Renal cortical epithelial cell (primary cell): ENCODE measurements at places on chromosomes 12 and 14.
A peak's percentile ranks its signal among the peaks of the same experiment; 100 is the strongest.

DNA sequence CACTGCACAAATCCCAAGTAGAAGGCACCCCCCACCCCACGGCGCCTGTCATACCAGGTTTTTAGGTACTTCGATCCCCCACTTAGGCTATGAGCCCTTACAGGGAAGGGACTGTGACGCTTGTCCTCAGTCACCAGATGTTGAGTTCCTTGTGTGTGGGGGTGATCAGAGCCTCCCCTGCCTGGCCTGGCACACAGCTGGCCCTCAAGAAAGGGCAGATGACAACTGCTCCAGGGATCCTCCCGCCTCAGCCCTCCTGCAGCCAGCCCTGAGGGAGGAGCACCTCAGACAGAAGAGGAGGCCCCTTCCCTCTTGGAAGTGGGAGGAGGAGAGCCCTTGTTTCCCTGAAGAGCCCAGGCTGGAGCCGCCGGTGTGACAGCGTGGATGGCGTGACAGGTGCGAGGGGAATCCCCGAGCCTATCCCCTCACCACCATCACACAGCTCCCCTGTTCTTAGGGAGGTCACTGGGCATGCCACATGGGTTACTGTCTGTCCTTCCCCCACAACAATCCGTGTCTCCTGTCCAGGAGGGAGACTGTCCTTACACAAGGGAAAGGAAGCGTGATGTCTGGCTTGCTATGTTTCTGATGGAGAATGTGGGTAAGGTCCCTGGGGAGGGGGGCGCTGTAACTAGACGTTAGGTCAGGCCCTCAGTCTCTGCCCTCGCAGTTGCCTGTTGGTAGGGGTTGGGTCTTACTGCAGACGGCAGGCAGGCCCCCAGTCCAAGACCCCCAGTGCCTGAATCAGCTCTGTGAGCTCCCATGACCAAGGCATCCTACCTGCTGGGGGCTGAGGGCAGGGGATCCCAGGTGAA, 31.4 kb downstream of the P2RX4 start:
- no peak for DNase-seq

- DNase-seq, result peak; percentile 77
Measured at GRCh38 chr12:45703942-45704341, 25.6 kb upstream of the ARID2 start.

DNA sequence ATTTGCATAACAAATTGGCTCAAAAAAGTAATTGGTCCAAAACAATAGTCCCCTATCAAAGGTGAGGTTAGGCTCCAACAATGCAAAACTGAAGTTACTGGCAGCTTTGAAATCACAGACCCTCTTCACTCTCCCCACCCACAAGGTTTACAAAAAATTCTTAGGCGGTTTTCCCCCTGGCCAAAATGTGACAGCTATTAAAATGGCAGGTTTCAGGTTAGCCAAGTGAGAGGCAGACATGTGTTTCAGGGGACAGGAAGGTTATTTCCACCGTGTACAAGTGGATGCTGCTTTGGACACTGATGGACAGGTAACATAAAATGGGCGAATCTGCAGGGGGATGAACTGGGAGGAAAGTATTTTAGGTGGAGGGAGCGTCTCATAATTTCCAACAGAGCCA, 888 bp upstream of the SPIC start:
- no peak for DNase-seq

GRCh38 chr12:49200919-49201594, 12.2 kb upstream of the TUBA1A start:
- peak; percentile 94 for DNase-seq

DNA sequence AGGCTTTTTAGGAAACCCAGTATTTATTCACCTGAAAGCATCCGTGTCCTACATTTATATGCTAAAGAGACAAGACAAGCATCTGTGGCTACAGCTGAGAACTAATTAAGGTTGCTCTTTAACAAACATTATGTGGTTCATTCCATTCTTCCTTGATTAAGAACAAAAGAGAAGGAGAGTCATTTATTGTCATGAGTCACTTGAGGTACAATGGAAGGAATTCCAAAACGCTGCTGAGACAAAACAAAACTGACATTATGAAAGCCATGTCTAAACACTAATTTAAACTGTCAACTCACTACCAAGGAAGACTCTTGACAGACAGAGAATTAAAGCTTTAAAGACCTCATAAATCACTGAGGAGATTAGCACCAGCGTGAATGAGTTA, 214.4 kb downstream of the BMP4 start:
- DNase-seq, result peak; percentile 82

GRCh38 chr12:109830267-109830666, 2.9 kb downstream of the TRPV4 start:
- no peak for DNase-seq

DNA sequence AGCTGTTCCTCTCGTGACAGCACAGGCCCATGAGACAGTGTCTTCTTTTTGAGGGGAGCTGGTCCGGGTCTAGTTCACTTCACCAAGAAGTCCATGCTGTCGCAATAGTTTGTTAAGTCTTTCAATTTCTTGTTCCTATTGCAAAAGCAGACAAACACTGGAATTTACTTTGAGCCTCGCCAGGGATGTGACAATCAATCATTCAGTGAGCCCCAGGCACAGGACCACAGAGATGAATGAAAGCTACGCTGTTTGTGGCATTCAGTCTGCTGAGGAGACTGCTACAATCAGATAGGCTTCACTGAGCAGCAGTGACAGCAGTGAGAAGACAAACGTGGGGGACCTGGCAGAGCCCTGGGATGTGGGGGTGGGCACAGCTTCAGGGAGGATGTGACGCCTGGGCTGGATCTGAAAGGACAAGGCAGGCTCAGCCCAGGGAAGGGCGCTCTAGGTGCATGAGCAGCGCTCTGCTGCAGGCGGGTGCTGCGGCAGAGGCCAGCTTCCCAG, 35.5 kb downstream of the TCTN1 start:
- DNase-seq, result no peak

- DNase-seq, result no peak
Measured at GRCh38 chr14:94001016-94001415, 3.9 kb downstream of the CCDC197 start.

DNA sequence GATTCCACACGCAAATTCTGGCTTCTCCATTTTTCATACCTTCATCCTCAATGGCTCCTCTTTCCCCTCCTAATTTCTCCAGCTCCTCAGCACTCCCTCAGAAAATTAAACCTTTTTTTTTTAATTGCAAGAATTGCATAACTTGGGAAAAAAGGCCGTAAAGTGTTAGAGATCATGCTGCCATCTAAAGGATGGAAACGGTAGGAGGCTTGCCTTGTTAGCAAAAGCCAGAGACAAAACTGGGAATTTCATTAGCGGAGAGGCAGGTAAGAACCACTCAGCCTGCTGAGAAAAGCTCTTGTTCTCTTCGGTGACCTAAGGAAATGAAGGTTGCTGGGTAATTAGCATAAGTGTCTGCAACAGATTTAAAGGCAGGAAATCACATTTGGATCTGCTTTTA, 204.3 kb downstream of the AEBP2 start:
- DNase-seq, result peak; percentile 70

DNA sequence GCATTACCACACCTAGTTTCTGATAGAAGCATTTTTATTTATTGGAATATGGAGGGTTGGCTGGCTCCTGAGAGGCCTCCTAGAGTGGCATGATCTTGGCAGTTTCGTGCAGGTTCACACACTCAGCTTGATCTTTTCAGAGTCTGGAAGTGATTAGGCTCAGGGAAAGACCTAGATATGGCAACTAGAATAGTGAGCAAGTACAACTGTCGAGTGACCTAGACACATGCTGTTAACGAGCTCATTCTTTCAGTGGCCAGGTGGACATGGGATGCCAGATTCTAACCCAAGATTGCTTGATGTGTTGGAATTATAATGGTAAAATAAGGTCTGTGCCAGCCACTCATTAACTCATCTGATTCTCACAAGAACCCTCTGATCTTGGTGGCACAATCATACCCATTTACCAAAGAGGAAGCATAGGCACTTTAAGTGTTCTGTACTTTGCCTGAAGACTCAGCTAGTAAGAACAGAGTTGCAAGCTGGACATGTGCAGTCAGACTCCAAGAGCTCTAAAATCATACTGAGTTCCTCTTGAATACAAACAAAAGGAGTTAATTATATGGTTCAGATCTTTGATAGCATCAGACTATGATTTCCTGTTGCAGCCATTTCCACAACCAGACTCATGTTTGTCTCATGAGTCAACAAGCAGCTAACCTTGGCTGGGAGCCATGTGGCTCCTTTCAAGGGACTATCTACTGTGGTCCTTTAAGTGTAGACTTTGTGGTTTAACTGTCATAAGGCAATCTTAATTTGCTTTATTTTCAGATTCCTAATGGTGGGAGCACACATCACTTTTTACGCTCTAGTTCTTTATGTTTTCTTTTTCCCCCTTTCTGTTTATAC, 144.2 kb downstream of the PLEKHA5 start:
- DNase-seq, result peak; percentile 98

DNA sequence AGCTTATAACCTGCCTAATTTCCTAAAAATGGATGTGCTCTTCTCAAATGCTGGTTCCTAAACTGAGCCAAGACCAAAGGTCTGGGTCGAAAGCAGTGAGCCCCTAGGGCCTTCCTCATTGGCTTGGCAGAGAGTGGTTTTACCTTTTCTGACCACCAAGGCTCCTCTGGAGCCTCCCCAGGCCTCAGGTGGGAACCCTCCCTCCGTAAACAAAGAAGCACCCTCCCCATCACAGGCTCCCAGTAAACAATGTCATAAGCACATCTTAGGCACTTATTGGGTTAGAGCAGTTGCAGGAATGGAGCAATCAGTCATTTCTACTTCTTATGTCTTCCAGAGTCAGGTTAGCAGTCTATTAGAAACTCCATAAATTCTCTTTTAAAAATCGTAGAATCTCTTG, 6.0 kb downstream of the CHPT1 start:
- DNase-seq, result no peak

DNA sequence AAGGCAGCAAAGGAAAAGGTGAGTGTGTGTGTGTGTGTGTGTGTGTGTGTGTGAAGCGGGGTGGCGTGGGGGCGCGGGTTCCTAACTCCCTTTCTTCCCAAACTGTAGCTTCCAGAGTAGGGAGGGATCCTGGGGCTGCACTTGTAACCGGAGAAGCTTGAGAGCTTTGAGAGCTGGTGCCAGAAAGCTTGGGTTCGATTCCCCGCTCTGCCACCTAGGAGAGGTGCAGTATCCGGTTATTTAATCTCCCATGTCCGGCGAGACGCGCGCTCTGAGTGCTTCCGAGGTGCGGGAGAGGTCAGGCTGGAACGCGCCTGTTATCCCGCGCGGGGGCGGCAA, 7.2 kb upstream of the RACGAP1 start:
- DNase-seq, result no peak

- DNase-seq, result no peak
Measured at GRCh38 chr14:60975551-60975950, 5.3 kb downstream of the TRMT5 start.

DNA sequence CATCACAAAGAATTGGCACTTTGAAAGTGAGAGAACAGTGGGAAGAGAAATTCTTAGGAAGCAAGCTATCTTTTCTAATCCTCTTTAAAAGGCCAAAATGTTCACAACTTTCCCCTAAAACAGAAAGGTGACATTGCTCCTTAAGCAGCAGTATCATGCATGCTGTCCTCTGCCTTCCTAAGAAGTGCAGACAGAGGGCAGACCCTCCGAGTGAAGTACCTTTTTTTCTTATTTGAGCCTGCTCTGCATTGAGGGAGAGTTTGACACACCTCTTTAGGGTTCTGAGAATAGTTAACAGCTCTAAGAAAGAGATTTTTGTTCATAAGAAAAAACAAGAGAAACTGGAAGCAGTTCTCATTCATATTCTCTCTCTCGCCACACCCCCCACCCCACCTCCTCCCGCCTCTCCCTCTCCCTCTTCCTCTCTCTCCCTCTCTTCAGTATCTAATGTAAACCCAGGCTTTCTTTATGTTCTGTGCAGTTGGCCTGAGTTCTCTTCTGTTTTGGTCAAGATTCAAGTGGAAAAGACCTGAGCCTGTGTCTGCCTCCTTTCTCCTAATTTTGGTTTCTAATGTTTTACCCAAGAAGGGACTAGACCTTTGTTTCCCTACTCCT, 709.1 kb downstream of the DIO2 start:
- no peak for DNase-seq

- DNase-seq, result no peak
Measured at GRCh38 chr12:118958520-118958919, 22.8 kb upstream of the SRRM4 start.

DNA sequence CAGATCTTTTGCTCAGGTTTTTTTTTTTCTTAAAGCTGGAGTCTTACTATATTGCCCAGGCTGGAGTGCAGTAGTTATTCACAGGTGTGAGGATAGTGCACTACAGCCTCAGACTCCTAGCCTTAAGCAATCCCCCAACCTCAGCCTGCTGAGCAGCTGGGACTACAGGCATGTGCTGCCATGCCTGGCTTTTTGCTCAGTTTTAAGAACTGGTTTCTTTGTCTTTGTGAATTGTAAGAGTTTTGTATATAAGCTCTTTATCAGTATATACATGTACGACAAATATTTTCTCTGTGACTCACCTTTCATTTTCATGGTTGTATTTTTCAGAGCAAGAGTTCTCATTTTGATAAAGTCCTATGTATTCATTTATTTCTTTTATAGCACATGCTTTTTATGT, 33.3 kb upstream of the C2CD5 start:
- no peak for DNase-seq
